ENCODE measurements at places on chromosomes 7 and 10. TPM values are rescaled to one million over a fixed set of nuclear protein-coding genes. Genes with fewer than 3 reads are reported as not detected.

Gene RAMP3
- 5.8 TPM for total RNA-seq

Gene SPDYE11
- not detected for total RNA-seq

Gene SPOCK2
- 1.6 TPM for total RNA-seq

Gene GRID2IP
- total RNA-seq, result not detected

Gene DNAJC30
- 10.0 TPM for total RNA-seq

Gene FAM25G
- total RNA-seq, result not detected

Gene MYL10
- total RNA-seq, result not detected

Gene ZNF518A
- 8.7 TPM for total RNA-seq

Gene MPP7
- 1.4 TPM for total RNA-seq

Gene PTN
- 0.38 TPM for total RNA-seq

Gene TDRD1
- 0.05 TPM for total RNA-seq

Gene RARRES2
- 852 TPM for total RNA-seq

GRCh38 chr10:59206204-59206720 is 29.8 kb downstream of the PHYHIPL start:
- no peak for DNase-seq

GRCh38 chr7:141702047-141702567 is at the start of gene DENND11:
Gene DENND11 (minus strand): TSS chr7:141702166. CDS start chr7:141702153, 13 bp downstream.
- DNase-seq, result peak; percentile 64

DNA sequence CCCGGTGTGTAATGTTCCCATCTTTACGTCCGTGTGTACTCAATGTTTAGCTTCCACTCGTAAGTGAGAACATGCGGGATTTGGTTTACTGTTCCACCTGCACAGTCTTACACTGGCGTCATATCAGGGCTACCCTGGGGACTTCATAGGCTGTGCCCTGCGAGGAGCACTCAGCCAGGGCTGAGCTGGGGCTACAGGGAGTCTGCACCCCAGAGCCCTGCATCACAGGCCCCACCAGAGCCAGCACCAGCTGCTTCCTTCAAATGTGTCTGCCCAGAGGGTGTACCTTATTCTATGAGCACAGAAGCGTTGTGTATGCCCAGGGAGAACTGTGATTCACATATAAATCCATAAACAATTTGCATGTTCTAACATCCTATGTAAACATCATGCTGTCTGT is 277.1 kb downstream of the TCERG1L start:
- DNase-seq, result no peak

DNA sequence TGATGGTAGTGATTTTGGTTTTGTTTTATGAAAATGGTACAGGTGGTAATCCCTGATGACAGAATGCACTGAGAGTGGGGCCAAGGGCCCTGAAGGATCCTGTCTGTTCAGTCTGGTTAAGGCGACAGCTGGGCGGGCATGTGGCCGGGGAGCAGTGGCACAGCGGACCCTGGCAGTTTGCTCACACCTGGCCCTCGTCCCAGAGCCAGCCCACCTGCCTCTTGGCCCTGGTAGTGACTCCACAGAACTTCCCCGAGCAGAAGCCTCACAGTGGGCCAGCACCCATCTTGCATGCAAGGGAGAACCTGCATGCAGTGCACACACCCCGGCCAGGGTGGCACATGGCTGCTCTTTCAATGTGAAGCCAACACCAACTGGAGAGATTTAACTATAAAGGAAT is 82.8 kb downstream of the ALOX5 start:
- DNase-seq, result no peak

GRCh38 chr10:108808228-108808627 is 1115.1 kb downstream of the XPNPEP1 start:
- no peak for DNase-seq

DNA sequence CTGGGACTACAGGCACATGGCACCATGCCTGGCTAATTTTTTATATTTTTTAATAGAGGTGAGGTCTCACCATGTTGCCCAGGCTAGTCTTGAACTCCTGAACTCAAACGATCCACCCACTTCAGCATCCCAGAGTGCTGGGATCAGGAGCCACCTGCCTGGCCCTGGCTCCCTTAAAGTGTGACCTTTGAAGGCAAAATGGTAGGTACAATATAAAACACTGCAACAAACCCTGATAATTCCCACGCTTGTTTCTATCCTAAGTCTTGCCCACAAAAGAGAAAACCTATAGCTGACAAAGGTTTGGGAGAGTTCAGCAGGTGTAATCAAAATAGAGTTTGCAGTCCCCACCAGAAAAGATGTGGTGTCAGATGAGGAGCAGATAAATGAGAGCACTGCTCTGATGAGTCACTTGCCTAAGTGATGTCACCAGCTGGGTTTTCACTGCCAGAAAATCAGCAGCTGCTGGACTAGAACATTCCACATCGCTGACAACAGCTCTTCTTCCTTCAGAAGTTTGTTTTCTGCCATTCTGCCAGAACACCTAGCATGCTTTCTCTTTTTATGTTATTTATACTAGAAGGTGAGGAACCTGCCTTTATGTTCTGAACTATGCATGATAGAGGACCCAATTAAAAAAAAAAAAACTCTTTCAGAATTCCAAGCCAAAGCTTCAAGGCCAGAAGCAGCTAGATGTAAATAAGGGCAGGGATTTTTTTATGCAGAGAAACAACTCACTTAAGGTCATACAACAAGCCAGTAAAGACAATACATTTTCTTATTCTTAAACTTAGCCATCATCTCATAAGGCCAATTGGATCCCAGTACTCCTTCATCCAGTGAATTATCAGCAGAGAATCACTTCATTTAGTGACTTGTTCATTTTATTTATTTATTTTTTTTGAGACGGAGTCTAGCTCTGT is 18.0 kb downstream of the PURB start:
- no peak for DNase-seq

DNA sequence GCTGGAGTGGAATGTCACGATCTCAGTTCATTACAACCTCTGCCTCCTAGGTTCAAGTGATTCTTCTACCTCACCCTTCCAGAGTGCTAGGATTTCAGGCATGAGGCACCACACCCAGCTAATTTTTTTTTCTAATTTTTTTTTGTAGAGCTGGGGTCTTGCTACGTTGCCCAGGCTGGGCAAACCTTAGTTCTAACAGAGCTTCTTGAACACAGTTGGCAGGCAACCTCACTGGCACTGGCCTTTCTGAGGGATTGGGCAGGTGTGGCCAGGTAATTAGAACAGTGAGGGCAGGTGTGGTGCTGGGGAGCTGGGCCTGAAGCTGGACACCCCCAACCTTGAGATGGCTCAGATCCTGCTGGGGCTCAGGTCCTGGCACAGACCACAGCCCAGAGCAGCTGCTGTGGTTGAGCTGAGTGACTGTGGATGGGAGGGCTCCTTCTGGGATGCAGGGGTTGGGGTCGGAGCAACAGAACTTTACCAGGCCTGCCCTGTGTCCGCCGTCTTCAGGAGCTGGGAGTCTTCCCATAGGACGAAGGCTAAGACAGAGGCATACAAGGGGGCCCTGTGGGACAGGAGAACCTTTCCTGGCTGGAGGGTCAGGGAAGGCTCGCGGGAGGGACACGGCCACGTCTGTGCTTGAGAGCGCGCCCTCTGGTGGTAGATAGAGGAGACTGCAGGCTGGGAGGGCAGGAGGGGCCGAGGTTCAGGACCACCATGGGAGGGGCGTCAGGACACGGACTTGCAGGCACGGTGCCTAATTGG is 48.2 kb downstream of the COL26A1 start:
- peak; percentile 59 for DNase-seq

DNA sequence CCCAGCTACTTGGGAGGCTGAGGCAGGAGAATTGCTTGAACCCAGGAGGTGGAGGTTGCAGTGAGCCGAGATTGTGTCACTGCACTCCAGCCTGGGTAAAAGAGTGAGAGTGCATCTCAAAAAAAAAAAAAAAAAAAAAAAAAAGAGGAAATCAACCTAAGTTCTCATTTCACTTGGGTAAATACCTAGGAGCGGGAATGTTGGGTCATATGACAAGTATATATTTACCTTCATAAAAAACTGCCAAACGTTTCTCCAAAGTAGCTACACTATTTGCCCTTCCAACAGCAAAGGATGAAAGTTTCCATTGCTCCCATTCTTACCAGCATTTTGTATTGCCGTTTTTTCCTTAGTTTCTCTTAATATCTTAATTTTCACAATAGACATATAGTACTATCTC is 9.8 kb downstream of the P4HA1 start:
- no peak for DNase-seq

DNA sequence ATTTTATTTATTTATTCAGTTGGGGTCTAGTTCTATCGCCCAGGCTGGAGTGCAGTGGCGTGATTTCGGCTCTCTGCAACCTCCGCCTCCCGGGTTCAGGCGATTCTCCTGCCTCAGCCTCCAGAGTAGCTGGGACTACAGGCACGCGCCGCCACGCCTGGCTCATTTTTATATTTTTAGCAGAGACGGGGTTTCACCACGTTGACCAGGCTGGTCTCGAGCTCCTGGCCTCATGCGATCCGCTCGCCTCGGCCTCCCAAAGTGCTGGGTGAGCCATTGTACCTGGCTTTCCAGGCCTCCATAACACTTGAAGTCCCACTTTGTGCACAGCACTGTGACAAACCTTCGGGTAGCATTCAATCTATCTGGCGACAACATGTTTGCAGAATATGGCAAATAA is 1.0 kb upstream of the DCLRE1C start:
- DNase-seq, result no peak

DNA sequence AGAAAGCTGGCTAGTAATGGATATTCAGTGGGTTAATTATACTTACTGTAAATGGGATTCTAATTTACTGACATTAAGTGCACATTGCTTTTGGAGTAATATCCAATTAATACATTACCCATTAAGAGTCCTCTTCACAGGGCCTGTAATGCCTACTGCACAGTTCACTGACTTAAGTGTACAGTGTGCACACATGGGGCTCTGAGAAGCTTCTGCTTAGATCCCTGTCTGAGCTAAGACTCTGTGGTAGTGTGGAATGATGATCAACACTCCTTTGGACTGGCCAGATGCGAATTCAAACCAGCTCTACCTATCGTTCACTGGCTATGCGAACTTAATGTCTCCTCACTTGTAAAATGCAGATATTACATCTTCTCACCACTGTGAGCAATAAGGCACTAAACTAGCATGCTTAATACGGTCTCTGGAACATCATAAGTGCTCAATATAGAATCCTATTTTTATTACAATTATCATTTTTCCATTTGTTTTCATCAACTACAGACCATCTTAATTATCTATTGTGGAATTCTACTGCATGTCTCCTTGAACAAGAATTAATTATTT is 53.8 kb upstream of the SEC61G start:
- DNase-seq, result no peak

- DNase-seq, result no peak
Observed at GRCh38 chr10:27944005-27944404, 54.9 kb downstream of the ODAD2 start.

DNA sequence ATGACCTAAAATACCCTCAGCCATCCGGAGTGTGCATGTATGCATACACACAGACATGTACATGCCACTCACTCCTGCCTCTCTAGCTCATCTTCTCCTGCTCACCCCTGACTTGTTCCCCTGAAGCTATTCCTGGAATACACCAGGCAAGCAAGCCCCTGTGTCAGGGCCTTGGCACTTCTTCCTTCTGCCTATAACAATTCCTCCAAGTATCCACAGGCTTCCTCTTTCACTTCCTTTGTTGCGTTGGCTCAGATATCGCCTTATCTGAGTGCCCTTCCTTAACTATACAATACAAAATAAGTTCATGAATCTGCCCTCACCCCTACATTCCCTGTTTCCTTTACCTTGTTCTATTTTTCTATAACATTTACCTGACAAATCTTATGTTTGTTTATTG is 88.8 kb downstream of the NOD1 start:
- no peak for DNase-seq

DNA sequence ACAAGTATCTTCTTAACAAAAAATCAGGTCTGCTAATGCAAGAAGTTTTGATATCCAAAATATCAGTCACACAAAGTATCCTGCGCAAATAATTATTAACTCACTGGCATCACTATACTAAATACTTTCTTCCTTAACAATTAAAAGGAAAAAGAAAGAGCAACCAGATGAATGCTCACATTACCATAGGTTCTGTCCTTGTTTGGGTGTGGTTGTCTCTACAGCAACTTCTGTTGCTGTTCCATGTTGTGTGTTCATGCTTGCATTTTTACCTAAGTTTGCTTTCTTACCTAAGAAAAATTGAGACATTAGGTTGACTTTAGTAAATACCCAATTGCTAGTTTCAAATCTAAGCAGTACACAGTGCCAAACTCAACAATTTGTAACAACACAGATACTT is 32.5 kb downstream of the FZD9 start:
- DNase-seq, result no peak

- DNase-seq, result no peak
Observed at GRCh38 chr7:123367484-123368122, 166.8 kb downstream of the IQUB start.

DNA sequence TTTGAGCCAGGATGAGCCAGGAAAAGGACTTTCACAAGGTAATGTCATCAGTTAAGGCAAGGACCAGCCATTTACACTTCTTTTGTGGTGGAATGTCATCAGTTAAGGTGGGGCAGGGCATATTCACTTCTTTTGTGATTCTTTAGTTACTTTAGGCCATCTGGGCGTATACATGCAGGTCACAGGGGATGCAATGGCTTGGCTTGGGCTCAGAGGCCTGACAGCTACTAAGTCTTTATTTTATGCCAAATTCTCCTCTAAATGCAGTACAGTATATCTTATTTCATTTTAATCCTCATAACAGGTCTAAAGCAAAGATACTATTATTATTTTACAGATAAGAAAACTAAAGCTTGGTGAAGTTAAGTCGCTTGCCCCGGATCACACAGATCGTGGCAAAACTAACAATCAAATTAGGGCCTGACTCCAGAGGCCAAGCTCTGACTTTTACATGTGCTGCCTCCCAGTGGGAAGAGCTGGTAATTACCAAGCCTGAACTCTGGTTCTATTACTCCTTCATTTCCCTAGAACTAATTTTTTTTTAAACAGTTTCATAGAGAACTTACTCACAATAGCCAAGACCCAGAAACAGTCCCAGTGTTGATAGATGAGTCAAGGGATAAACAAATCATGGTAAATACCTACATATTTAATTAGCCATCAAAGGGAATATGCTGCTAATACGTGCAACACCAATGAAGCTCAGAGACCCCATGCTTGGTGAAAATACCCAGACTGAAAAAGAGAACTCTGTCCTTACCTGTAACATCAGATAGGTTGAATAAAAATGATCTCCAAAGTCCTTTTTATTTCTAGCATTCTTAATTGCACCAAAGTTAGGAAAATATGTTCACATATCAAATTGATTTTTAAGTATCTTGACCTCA is 35.4 kb downstream of the C7orf25 start:
- no peak for DNase-seq

DNA sequence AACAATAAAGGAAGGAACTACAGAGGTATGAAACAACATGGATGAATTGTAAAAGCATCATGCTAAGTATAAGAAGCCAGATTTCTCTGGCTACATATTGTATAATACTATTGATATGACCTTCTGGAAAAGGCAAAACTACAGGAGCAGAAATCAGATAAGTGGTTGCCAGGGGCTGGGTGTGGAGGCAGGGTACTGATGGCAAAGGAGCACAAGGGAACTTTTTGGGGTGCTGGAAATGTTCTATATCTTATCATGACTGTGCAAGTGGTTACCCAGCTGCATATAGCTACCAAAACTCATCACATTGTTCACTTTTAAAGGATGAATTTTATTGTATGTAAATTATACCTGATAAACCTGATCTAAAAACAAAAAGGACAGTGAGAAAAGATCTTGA is 72.4 kb downstream of the SKAP2 start:
- DNase-seq, result no peak

- no peak for DNase-seq
Observed at GRCh38 chr7:31893365-31893764, 176.8 kb downstream of the PDE1C start.

GRCh38 chr7:117134889-117135552 is 181.7 kb downstream of the ST7 start:
- DNase-seq, result no peak

Measured in left lobe of liver (tissue), 2 donors.